ENCODE measurements at places on chromosomes 2 and 18.

GRCh38 chr2:162365392-162365791 is 21.5 kb downstream of the GCA start:
- no peak for DNase-seq

DNA sequence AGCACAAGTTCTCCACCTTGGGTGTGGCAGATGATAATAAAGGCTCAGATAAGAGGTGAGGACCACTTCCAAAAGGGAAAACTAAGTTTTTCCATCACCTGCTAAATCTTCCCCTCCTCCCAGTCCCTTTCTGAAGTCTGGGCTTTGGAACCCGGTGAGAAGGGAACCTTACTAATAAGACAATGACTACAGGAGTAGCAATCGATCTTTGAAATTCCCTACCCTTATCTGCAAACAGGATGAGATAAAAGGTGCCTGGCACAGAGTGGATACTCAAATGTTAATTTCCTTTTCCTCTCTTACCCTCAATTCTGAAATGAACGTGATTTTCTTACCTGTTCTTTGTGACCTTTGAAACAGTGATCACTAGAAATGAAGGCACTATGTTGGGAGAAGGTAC is 69.7 kb upstream of the NARS1 start:
- no peak for DNase-seq

- DNase-seq = no peak
Observed at GRCh38 chr2:230949966-230950873, 25.2 kb upstream of the GPR55 start.

GRCh38 chr2:149420053-149420963 is 89.9 kb downstream of the LYPD6 start:
- no peak for DNase-seq

- no peak for DNase-seq
Observed at GRCh38 chr2:41906338-41906725, 141.5 kb upstream of the PKDCC start.

- no peak for DNase-seq
Observed at GRCh38 chr2:241289053-241289452, 26.4 kb downstream of the HDLBP start.

DNA sequence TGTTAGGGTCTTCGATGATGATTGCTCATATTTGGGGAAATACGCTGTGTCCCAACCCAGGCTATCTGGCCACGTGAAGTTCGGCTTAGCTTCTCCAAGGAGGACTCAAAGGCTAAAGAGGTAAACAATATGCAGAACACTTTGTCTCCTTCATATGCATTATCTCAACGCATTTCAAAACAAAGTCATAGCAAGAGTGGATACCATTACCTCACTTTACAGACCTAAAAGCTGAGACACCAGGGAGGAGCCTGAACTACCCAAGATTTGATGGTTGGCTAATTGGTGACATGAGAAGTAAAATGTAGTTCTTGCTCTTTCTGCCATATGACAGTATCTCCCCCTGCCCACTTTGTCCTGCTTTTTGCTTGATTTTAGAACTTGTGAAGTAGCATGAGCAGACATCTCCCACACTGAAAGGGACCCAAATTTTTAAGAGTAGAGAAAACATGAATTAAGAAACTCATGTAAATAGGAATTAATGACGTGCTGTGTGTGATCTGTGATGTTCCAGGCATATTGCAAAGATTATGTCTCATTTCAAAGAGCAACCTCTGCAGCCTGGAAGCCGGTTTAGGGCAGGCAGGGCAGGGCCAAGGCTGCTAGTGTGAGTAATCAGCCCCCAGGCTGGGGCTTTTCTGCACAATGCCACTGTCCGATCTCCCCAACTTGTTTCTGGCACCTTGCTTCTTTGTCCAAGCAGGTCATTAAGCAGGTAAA is 144.5 kb downstream of the BCL11A start:
- no peak for DNase-seq

DNA sequence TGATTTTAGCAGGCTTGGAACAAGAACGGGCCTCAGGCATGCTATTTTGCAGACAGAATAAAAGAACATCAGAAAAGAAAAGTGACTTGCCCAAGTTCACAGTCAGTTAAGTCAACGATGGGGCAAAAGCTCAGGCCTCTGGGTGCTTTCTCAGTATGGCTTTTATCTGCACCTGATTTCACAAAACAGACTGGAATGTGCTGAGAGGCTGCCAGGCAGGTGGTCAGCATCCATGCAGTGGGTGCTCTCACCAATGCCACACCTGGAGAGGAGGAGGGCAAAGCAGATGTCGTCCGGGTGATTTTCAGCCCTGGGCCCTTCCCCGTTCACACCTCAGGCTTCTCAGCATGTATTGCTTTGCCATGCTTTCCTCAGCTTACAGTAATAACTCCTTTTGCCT is 854.6 kb downstream of the RNF144A start:
- DNase-seq = no peak

- no peak for DNase-seq
Observed at GRCh38 chr2:56040834-56041233, 117.3 kb upstream of the EFEMP1 start.

- DNase-seq = no peak
Observed at GRCh38 chr2:120334068-120334467, 11.9 kb upstream of the INHBB start.

GRCh38 chr2:42106257-42106816 is 58.5 kb downstream of the PKDCC start:
- no peak for DNase-seq

DNA sequence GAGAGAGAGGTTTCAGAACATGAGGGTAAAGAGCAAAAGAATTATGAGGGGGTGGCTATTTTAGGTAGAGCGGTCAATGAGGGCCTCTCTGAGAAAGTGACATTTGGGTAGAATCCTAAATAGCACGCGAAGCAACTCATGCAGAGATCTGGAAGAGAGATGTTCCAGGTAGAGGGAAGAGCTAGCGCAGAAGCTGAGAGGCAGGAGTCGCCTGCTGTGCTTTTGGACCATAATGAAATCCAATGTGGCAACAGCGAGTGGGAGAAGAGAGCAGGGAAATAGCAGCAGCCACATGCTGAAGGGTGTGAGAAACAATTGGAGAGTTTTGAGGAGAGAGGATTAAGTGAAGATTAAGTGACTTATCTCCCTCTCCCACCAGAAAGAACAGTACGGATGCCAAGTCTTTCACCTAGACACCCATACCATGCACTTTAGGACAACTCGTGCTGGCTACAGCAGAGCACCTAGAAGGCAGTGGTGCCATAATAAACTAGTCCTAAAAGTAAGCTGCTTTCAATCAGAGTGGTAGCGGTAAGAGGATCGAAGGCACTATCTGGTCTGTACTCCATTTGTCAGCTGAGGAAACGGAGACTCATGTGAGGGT is 129.7 kb downstream of the LRP2 start:
- DNase-seq = no peak

- DNase-seq = peak; percentile 67
Observed at GRCh38 chr2:241081643-241082340, 20.3 kb downstream of the MTERF4 start.

DNA sequence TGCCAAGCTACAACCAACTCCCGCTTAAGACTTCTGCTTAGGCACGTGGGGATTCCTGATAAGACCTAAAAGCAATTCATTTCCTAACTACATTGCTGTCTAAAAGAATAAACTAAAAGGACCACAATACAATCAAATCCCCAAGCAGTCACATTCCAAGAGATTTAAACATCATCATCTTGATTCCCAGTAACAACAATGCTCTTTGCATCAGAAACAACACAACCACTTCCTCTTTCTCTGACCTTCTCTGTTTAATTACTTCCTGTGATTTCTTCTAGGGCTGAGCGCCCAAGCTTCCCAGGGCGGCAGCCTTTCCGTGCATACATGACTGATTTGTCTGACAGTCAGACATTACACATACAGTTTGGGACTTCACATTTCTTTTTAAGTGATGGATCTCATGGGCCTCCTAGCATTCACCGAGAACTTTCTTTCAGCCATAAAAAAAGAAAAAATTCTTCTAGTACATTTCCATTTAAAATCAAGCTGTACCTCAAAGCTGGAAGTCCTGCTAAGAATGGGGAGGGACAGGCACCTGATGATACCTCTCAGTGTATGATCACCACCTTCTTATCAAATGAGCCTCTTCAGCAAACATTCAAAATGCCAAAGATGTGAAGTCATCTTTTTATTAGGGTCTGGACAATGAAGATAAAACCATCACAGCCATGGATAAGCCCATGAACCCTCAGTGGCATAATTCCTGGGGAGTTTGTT is 11.5 kb downstream of the SPRED2 start:
- peak; percentile 33 for DNase-seq

- no peak for DNase-seq
Observed at GRCh38 chr18:59005262-59005661, 134.4 kb upstream of the SEC11C start.

DNA sequence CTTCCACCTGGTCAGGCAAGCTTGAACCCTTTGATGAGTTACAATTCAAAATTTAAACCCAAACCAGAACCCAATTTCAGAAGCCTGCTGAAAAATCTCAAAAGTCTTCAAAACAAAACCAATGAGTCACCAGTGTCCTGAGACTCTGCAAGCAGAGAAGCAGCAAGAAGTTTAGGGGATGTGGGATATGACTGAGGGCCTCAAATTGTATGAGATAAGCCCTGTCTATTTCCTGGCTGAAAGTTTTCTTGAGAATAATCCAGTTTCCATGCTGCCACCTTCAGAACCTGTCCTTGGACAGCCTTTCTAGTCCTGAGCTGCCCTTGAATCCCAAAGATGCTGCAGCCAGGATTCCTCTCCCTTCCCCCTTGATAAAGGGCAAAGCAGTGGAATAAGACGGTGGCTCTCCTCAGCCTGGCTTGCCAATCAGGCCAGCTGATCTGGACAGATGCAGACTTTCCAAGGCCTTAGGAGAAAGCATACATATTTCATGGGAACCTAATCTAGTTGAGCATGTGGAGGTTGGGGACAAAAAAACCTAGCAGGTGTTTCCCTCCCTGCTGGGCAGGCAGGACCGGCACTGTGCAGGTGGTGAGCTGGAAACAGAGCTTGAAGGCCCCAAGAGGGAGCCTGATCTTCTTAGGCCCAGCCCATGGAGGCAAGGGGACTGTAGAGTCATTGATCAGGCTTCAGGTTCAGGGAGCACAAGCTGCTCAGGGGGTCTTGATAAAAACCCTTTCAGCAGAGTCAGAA is 278.0 kb upstream of the MGAT5 start:
- DNase-seq = no peak

- peak; percentile 51 for DNase-seq
Observed at GRCh38 chr2:135997380-135997779, 12.0 kb upstream of the DARS1 start.

- DNase-seq = no peak
Observed at GRCh38 chr18:49663899-49664890, 102.3 kb downstream of the LIPG start.

DNA sequence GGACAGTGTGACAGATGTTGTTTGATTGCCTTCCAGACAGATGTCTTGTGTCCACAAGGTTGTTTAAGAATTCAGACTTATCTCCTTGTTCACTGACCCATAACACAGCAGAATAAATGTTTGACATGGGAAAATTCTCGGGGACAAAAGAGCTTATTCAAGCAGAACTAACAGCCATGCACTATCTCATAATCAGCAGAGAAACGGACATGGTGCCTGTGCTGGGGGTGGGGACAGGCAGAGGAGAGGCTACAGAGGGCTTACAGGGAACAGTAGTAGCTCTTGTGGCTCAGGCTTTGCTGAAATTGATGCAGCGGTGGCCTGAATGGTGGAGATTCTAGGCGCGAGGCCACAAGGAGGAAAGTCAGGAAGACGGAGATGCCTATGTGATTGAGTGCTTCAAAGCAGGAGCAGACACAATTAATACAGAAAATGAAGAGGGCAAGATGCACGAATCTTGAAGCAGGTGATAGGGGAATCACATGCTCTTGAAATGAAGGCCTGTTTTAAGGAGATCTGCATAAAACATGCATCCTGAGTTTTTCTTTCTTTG is 62.0 kb upstream of the CAB39 start:
- DNase-seq = no peak

GRCh38 chr2:28252311-28252710 is 140.3 kb upstream of the FOSL2 start:
- DNase-seq = no peak

DNA sequence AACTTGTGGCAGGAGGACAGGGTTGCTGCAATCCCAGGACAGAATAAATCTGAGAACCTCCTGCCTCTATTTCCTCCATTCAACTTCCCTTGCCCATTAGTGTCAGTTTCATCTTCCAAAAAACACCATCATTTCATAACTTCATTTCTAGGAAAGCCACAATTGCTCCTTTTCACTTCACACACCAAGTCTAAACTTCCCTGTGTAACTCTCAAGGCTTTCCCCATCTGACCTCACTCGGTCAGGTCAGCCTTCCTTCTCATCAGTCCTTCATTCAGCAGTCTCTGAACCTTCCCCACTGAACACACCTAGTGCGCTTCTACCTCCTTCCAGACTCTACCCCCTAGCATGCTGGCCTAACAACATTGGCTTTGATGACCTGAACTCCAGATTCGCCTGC is 35.8 kb downstream of the TCF7L1 start:
- DNase-seq = no peak

- no peak for DNase-seq
Observed at GRCh38 chr2:144946263-144946662, 426.3 kb upstream of the ZEB2 start.

GRCh38 chr2:106575955-106576354 is 88.8 kb downstream of the CD8B2 start:
- no peak for DNase-seq

GRCh38 chr2:43025709-43026295 is 200.6 kb downstream of the ZFP36L2 start:
- no peak for DNase-seq

- no peak for DNase-seq
Observed at GRCh38 chr2:236603361-236604015, 33.9 kb downstream of the ACKR3 start.

GRCh38 chr2:66824926-66825325 is 390.0 kb downstream of the MEIS1 start:
- DNase-seq = no peak

- no peak for DNase-seq
Observed at GRCh38 chr18:79491081-79491551, 95.4 kb downstream of the NFATC1 start.

GRCh38 chr2:98623657-98624056 is 15.3 kb downstream of the UNC50 start:
- DNase-seq = peak; percentile 32

DNA sequence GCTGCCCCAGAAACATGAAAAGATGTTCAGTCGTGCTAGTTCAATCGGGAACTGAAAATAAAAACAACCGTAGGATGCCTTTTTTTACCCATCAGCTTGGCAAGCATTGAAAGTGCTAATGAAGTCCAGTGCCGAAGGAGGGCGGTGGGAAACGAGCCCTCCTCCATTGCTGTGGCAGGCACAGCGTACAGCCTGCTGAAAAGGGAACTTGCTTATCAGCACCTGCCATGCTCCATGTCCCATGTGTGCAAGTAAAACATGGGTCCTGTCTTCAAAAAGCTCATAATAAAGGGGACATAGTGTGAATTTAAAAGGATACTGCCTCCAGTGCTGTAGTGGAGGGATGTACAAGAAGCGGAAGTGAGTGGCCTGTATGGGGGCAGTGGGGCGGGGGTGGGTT is 82.4 kb downstream of the ARMC9 start:
- no peak for DNase-seq

- no peak for DNase-seq
Observed at GRCh38 chr2:10755621-10756020, 34.2 kb downstream of the ATP6V1C2 start.

- DNase-seq = no peak
Observed at GRCh38 chr2:203849010-203849409, 18.6 kb upstream of the CTLA4 start.

- peak; percentile 71 for DNase-seq
Observed at GRCh38 chr2:152718909-152719645, 657 bp downstream of the ARL6IP6 start.
